ENCODE measurements at places on chromosomes 16 and 17.

DNA sequence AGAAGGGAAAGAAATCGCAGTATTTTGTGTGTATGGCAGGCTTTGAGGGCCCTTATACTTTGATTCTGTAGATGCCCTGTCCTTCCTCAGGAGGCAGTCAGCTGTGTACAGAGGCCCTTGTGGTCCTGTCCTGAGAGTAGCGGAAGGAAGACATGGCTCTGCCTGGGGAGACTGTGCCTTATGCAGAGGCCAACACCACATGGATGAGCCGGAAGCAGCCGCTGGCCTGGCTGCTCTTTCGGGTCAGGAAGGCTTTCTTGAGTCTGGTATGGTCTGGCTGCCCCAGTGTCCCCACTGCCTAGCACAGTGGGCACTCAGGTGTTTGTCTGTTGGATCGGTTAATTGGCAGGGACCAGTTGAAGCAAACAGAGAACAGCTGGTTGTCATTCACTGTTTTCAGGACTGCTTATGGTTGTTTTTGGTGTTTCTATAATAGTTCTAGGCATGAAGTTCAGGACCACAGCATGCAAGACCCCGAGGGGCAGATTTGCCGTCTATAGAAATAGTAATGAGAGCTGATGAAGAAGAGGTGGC is 12.4 kb downstream of the USP10 start:
- no peak for DNase-seq

GRCh38 chr17:60445144-60445543 is 22.9 kb downstream of the CHCT1 start:
- DNase-seq: no peak

DNA sequence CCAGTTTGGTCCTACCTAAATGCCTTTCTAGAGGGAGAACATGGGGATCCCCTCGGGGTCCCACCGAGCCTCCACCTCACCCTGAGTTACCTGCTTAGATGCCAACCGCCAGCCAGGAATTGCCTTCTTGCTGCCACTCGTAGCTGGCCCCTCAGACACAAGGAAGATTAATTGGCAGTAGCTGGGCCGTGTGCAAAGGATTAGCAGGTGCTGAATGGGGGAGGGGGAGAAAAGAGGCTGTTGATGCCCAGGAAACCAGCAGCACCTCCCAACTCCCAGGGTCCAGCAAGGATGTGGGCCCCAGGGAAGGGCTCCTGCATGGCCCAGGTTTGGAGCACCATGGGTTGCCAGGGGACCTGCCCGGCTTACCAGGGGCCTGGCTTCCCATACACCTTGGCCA is at the start of gene CNGB1:
Gene CNGB1 (minus strand): TSS at position 159 of the 400 bp plus-strand sequence. CDS start 3,842 bp downstream, outside the sequence.
- no peak for DNase-seq

GRCh38 chr16:72536723-72537435 is 364.9 kb upstream of the PMFBP1 start:
- DNase-seq: no peak

DNA sequence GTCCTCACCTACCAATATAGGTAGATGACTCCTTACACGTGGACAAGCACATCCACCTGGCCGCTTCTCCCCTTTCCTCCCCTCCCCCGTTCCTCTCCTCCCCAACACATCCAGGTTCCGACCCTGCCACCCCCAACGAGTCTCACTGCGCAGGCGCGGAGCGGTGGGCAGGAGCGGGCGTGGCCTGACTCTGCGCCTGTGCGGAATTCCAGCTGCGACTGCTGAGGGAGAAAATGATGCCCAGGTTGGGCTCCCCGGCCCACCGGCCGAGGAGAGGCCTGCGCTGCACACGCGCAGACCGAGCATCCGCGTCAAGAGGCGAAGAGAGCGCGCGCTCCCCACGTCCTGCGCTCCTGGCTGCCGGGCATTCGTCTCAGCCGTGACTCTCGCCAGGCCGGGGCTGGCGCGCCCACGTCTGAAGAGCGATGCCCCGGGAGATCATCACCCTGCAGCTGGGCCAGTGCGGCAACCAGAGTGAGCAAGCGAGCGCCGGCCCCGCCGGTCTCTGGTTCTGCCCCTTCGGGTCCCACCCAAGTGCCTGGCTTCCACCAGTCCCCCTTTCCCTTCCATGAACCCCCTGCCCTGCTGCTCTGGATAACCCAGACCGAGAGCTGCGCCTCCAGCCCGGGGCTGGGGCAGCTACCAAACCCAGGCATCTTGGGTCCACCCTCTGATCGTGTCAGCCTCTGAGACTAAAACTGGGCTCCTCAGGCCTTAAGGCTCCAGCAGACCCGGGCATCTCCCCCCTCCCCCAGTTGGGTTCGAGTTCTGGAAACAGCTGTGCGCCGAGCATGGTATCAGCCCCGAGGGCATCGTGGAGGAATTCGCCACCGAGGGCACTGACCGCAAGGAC is at the start of gene TUBG2:
Gene TUBG2 (plus strand): TSS at position 206 of the 853 bp plus-strand sequence. CDS start 220 bp downstream, at position 426.
- DNase-seq: no peak

DNA sequence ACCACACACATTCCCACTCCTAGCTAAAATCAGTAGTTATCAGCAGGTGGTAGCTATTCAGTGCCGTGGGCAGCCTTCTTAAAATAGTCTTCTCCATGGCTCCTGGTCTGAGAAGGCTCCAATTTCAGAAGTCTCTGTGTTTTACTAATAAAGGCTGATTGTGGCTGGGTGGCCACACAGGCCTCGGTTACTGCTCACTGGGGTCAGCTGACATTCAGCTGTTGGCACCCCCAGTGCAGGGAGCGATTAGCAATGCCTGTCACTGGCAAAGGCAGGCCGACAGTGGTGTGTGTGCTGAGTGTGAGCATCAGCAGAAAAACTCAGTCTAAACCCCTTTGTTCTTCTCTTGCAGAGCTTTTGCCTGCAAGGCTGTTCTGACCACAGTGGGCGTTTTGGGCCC is 16.6 kb upstream of the DBNDD1 start:
- no peak for DNase-seq

Measured in activated CD8-positive, alpha-beta memory T cell treated with anti-CD3 and anti-CD28 coated beads for 48 hours (primary cell).